ENCODE measurements at places on chromosomes 12 and 14.

- no peak for DNase-seq
Observed at GRCh38 chr14:80607430-80608190, 333.9 kb downstream of the CEP128 start.

- no peak for DNase-seq
Observed at GRCh38 chr12:90924406-90924805, 30.6 kb downstream of the CCER1 start.

GRCh38 chr14:70999117-70999516 lies 91.9 kb downstream of the PCNX1 start:
- no peak for DNase-seq

- DNase-seq: no peak
Observed at GRCh38 chr14:38592764-38593442, 337.0 kb upstream of the CLEC14A start.

GRCh38 chr14:47657143-47657542 lies 18.3 kb downstream of the MDGA2 start:
- no peak for DNase-seq

GRCh38 chr14:90714811-90715210 lies 101.4 kb downstream of the TTC7B start:
- no peak for DNase-seq

- DNase-seq: no peak
Observed at GRCh38 chr14:104681689-104682074, 7.7 kb upstream of the INF2 start.

DNA sequence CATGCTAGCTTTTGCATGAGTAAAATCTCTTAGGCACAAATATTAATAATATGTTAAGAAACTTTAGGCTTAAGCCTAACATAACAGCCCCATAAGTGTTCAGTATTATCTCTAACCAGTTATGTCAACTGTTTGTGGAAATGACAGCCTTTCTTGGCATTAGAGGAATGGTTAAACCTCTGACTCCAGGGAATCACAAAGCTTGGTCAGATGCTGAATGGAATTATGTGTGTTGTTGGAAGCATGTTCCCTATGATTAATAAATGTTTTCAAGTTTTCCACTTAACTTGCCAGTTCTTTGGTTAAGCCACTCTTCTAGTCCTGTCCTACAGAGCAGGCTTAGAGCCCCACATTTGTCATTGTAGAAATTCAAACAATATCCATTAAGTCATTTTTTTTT lies 17.0 kb downstream of the PSEN1 start:
- no peak for DNase-seq

DNA sequence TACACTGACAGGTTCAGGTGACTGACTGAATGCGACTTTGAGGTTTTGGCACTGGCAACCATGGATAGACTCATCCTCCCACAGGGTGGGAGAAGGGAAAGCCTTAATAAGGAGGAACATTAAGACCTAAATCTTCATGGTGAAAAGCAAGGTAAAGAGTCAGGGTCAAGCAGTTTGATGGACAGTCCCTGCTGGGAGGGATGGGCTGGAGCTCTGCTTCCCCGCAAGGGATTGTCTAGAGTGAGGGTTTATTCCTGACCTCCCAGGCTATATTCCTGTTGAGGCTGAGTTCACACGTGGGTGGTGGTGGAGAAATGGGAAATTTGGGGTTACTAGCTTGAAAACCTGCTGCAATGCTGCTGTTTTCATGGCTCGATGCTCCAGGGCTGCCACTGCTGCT lies 9.4 kb upstream of the STAC3 start:
- no peak for DNase-seq

DNA sequence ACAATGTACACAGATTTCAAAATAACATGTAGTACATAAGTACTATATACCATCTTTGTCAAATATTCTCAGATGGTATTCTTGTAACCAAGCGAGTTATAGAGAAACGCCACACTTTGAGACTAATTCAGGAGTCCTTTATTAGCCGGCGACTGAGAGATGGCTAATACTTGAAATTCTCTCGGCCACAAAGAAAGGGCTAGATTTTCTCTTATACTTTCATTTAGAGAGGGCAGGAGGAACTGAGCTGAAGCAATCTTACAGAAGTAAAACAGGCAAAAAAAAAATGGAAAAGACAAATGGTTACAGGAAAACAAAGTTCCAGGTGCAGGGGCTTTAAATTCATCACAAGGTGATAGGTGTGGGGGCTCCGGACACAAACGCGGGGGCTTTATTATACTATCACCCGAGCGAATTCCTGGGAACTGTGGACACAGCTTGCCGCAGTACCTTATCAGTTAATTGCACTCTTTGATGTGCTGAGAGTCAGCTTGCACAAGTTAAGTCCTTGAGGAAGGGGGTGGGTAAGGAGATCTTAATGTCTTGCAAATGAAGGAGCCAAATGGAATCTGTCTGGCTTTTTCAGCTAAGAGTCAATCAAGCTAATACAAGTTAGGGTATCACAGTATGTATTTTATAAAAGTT lies 382.3 kb downstream of the KCNH5 start:
- peak; percentile 45 for DNase-seq

GRCh38 chr12:47776471-47777143 lies 3.6 kb downstream of the SLC48A1 start:
- no peak for DNase-seq

GRCh38 chr12:49020441-49020840 lies 1.9 kb upstream of the PRKAG1 start:
- no peak for DNase-seq

- DNase-seq: no peak
Observed at GRCh38 chr12:127393465-127393864, 873.5 kb upstream of the TMEM132C start.

DNA sequence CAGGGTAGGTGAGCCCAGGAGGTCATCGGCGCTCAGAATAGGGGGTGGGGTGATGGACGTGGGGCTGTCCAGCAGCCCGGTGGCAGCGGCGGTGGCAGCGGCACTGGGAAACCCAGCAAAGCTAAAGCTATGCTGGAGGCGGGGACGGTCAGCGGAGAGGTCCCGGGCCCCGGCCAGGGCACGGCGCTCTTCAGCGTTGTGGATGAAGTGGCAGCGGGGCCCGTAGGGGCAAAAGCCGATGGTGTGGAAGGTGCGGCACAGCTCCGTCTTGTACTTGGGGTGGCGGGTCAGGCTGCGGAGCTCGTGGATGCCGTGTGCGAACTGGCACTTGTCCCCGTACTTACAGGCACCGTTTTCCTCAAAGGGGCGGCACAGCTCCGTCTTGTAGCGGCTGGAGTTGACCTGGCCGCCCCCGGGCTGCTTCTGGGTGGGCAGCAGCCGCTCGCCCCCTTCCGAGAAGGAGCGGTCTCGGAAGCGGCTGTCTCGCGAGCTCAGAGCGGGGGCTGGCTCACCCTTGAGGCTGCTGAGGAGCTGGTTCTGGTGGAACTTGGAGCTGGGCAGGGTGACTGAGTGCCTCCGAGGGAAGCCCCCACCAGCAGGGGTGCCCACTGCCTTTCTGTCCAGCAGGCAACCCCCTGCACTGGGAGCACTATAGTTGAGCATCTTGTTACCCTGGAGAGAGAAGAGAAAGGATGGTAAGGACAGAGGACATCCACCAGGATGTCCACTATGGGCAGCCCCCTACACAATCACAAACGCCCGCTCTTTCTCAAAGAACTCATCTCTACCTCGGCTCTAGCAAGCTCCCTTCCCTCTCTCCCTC lies 2.8 kb downstream of the ZFP36L1 start:
- no peak for DNase-seq

- peak; percentile 31 for DNase-seq
Observed at GRCh38 chr12:114662512-114663177, 21.3 kb downstream of the TBX3 start.

DNA sequence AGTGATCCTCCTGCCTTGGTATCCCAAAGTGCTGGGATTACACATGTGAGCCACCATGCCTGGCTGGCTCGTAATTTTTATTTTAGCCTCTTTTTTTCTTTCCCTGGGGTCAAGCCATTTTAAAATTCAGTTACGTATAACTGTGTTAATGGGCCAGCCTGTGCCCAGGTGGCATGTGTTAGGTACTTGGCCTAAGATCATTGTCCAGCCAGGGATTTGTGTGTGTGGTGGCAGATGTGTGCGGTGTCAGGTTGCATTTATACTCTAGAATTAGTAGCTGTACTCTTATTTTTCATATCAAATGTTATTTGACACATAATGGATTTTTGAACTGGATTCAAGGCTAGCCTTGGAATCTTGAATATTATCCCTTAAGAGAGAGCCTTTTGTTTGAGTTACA lies 69.3 kb downstream of the FBXO34 start:
- DNase-seq: peak; percentile 1

- DNase-seq: no peak
Observed at GRCh38 chr12:19236656-19237055, 107.1 kb downstream of the PLEKHA5 start.

DNA sequence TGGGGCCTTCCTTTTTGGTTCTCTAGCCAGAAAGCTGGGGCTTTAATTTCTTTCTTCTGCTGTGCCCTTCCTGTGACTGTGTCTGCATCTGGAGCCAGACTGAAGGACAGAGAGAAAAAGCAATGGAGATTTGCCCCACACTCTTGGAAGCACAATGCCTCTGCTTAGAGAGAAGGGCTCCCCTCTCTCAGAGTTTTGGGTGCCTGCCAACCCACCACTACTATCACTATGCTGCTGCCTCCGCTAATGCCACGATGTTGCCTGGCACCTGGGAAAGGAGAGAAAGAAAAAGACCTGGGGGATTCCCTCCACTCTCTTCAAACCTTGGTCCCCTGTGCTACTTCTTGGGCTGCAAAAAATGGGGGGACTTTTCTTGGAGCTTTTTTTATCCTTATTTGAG lies 52.6 kb downstream of the TMEM260 start:
- no peak for DNase-seq

- no peak for DNase-seq
Observed at GRCh38 chr14:94375552-94376107, 12.8 kb downstream of the SERPINA1 start.

DNA sequence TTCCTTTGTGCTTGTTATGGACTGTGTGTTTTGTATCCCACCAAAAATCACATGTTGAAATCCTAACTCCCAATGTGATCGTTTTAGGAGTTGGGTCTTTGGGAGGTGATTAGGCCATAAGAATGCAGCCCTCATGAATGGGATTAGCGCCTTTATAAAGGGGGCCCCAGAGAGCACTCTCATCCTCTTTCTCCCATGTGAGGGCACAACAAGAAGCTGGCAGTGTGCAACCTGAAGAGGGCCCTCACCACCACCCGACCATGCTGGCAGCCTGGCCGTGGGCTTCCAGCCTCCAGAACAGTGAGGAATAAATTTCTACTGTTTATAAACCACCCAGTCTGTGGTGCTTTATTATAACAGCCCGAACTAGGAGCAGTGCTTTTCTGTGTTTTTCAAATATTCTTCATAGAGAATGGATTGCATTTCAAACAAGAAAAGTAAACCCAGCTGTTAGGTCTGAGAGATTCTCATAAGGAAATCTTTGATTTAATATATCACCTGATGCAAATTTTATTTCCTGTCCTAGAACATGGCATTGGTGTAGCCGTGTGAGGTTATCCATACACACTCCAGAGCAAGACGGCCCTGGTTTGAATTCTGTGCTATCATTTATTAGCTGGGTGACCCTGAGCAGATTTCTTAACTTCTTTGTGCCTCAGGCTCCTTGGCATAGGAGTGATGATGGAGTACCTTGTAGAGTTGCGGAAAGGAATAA lies 27.8 kb downstream of the HSPB8 start:
- DNase-seq: no peak

GRCh38 chr14:73248108-73248868 lies 11.0 kb downstream of the PAPLN start:
- DNase-seq: no peak

DNA sequence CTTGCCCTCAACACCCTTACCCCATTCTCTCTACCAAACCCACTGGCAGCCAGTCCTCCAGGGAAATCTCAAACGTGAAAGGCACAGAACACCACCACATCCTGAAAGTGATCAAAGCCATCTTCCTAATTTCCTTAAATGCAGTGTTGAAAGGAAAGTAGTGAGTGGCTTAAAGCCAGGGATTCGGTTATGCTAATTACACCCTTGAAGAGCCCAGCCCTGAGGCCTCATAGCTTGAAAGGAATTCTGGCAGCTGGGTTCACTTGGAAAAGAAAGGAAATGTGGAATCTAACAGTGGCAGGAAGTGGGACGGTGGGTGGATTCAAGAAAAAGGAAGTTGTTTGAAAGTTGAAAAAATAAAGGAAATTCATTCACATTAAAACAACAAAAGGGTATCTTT lies 73.0 kb upstream of the FICD start:
- DNase-seq: no peak

DNA sequence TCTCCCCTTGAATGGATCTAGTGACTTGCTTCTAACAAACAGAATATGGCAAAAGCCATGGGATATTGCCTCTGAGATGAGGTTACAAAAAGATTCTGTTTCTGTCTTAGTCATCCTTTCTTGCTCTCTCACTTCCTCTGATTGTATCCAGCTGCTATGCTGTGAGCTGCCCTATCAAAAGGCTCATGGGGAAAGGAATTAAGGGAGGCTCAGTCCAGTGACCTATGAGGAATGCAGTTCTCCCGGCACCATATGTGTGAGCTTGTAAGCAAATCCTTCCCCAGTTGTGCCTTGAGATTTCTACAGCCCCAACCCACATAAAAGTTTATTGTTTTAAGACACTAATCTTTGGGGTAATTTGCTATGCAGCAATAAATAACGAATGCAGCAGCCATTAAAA lies 183.1 kb downstream of the KLHL28 start:
- DNase-seq: no peak

DNA sequence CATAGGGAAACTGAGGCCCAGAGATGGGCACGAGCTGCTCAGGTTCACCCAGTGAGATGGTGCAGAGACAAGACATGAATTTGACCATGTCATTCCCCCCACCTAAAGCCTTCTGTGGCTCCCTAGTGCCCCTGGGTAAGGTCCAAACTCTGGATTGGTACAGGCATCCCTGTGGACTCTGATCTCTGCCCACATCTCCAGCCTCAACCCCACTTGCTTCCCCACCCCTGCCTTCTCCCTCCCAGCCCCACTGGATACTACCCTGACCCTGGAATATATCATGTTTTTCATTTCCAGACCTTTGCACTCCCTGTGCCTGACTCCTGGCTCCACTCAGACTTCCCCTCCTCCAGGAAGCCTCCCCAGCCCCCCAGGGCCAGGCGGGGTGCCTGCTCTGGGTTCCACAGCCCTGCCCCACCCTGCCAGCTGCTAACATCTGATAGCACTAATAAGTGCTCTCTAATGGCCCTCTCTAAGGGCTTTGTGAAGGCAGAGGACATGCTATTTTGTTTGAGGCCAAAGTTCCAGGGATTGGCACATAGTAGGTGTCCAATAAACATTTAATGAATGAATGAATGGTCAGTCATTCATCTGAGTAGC lies 1.1 kb upstream of the SDSL start:
- DNase-seq: no peak

DNA sequence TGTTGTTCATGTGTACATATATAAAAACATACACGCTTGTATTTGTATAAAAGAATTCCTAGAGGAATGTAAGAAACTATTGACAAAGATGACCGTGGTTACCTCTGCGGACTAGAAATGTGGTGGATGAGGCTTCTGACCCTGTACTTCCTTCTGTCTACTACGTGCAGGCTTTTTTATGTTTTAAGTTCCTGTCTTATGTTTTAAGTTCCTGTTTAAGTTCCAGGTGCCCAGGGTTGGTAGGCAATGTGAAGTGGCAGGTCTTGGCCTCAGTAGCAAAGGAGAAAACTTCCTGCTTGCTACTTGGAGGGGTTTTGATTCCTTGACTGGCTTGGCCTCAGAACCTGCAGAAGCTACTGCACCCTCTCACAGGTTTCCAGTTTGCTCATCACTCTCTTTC lies 11.6 kb downstream of the POMT2 start:
- DNase-seq: no peak

GRCh38 chr12:128007250-128007649 lies 259.7 kb upstream of the TMEM132C start:
- DNase-seq: no peak

- no peak for DNase-seq
Observed at GRCh38 chr12:499837-500458, 40.2 kb downstream of the B4GALNT3 start.

GRCh38 chr12:31866523-31866922 lies 92.7 kb upstream of the RESF1 start:
- DNase-seq: no peak
